ENCODE measurements at places on chromosomes 16 and 17. TPM values are rescaled to one million over a fixed set of nuclear protein-coding genes. Genes with fewer than 3 reads are reported as not detected.

MEIOB gene
- not detected for total RNA-seq

AATK gene
- total RNA-seq = 0.23 TPM

ASIC2 gene
- not detected for total RNA-seq

KRT15 gene
- total RNA-seq = 1.8 TPM

TAT gene
- not detected for total RNA-seq

GOT2 gene
- total RNA-seq = 34.1 TPM

BEAN1 gene
- not detected for total RNA-seq

SHBG gene
- 0.37 TPM for total RNA-seq

INCA1 gene
- not detected for total RNA-seq

LAT gene
- 1.5 TPM for total RNA-seq

SLC22A31 gene
- 8.6 TPM for total RNA-seq

CFAP119 gene
- total RNA-seq = 1.4 TPM

TNFRSF12A gene
- 333 TPM for total RNA-seq

All from smooth muscle cell of the umbilical artery (primary cell).